ENCODE measurements at places on chromosomes 6 and 20. TPM values are rescaled to one million over a fixed set of nuclear protein-coding genes. Genes with fewer than 3 reads are reported as not detected.

Gene SOBP
- total RNA-seq: 1.1 TPM

Gene TULP1
- total RNA-seq: not detected

Gene SPAG4
- 1.9 TPM for total RNA-seq

Gene TMEM244
- 0.28 TPM for total RNA-seq

Gene PFDN6
- total RNA-seq: 41.7 TPM

Gene PSORS1C1
- total RNA-seq: 0.28 TPM

Gene FAM209B
- total RNA-seq: not detected

Gene MOG
- not detected for total RNA-seq

Gene PROKR2
- total RNA-seq: not detected

Gene ENPP5
- total RNA-seq: under 0.01 TPM

Gene SLC35F1
- total RNA-seq: not detected

Gene GGTLC1
- total RNA-seq: not detected

Gene DYNLT2
- total RNA-seq: 1.1 TPM

Gene MEI4
- total RNA-seq: not detected

Gene CALHM5
- 10.6 TPM for total RNA-seq

Gene BIRC7
- total RNA-seq: not detected

Gene MUC22
- total RNA-seq: not detected

Data from IMR-90 (cell line).